ENCODE measurements at places on chromosomes 5 and 9. TPM values are rescaled to one million over a fixed set of nuclear protein-coding genes. Genes with fewer than 3 reads are reported as not detected.

The OLFML2A gene
- total RNA-seq: 14.1 TPM

The ANGPTL2 gene
- total RNA-seq: 3.0 TPM

The FAF2 gene
- total RNA-seq: 36.0 TPM

The PPIC gene
- 37.5 TPM for total RNA-seq

The STK32A gene
- total RNA-seq: under 0.01 TPM

The BTNL3 gene
- total RNA-seq: not detected

The FSTL4 gene
- not detected for total RNA-seq

Data from myometrial cell (primary cell).